NCI-H2081 treated with DMSO at 0.1 percent for 48 hours (cell line): ENCODE measurements at places on chromosomes 4 and X.
A peak's percentile ranks its signal among the peaks of the same experiment; 100 is the strongest.

GRCh38 chr4:105551965-105552746, at the start of gene ARHGEF38:
ARHGEF38 (plus strand) TSS chr4:105552620; CDS start chr4:105552766, 146 bp downstream.
- DNase-seq, result peak; percentile 66

DNA sequence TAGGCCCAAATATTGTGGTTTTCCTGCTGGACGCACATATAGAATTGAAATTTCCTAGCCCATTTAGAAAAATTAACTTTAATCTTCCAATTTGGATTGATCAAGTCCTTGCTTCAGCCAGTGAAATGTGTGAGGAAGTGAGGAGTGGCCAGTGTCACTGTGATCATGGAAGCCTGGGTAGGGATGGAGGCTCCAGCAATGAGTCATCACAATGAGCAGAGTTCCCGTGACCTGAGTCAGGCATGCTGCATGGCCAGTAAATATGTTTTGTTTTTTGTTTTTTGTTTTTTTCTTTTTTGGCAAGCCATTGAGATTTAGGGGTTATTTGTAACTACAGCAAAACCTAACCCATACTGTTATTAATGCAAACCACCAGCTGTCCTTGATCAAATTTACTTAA, 52.1 kb downstream of the IDS start:
- DNase-seq, result no peak

- DNase-seq, result no peak
These were observed 3.0 kb downstream of the BMP15 start for GRCh38 chrX:50913520-50913919.

- no peak for DNase-seq
These were observed 118.8 kb downstream of the CHM start for GRCh38 chrX:85928606-85929005.

DNA sequence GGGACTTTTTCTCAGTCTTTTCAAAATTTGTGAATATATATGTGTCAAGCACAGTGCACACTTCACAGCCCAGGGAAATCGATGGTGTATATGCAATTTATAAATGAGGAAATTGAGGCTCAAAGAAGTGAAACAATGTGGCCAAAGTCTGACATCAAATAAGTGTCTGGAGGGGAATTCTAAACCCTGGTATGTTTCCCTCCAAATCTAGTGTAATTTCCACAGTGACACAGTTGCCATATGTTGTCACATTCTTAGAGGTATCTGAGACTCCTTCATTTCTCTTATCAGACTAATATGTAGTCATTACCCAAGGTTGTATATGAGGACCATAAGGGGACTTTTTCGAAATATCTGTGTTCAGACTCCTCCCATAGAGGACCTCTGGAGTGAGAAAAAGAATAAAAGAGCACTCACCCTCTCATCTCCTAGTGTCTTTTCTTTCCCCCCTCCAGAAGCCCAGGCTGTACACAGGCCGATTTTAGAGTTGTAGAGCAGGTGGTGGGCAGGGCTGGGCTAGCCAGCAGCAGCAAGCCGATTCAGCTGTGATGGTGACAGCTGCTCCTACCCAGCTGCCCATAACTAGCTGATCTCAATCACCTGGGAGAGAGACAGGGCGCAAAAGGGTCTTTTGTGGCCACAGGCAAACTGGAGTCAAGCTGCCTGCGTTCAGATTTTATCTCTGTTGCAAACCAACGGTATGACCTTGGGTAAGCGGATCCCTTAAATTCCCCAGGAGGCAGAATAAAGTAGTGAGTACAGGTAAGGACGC, 55.1 kb downstream of the CLCN5 start:
- DNase-seq, result no peak

GRCh38 chrX:107565015-107565414, 63.3 kb upstream of the PRPS1 start:
- no peak for DNase-seq

- no peak for DNase-seq
These were observed 118.9 kb downstream of the EVC2 start for GRCh38 chr4:5589495-5589894.

DNA sequence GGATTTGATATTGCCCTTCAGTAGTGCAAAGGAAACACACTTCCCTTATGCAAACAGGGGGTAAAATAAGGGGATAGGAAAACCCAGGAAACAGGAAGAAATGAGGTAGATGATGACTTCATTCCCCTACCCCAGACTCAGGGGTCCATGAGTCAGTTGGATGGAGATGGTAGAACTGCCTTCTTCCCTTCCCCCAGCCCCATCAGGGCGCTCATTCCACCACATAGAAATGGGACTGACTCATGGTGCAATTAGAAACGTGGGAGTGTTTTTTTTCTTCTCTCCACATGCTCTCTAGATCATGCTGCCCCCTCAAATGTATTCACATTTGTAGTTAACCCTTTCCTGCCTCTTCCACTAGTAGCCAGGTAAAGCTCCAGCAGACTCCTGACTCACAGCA, 23.1 kb upstream of the ARMCX2 start:
- DNase-seq, result no peak

DNA sequence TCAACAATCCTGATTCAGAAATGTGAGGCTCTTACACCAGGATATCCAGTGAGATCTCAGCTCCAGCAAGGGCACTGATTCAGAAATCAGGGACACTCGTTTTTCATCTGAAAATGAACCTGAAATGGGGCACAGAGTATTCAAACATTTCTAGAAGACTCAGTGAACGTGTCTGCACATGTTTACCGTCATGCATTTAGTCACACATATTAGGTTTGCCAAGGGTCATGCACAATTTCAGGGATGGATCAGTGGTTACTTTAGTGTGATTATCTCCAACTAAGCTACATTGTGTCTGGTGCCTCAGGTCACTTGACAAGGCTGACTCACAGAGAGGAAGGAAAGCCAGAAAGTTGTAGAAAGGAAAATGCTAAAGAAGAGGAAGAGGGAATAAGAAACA, 33.6 kb upstream of the SPANXN2 start:
- DNase-seq, result no peak
